Ureter (tissue), 1 donor: ENCODE measurements at places on chromosomes 13 and 19.

DNA sequence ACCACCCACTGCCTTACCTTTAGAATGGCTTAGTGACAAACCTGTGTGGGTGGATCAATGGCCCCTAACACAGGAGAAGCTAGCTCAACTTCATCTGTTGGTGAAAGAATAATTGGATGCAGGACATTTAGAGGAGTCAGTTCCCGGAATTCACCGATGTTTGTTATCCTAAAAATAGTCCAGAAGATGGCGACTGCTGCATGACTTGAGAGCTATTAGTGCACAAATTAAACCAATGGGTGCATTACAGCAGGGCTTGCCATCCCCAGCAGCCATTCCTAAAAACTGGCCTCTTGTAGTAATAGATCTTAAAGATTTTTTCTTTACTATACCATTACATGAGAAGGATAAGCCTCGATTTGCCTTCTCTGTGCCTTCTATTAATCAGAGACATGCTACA is 46.8 kb upstream of the ZNF726 start:
- no peak for DNase-seq

DNA sequence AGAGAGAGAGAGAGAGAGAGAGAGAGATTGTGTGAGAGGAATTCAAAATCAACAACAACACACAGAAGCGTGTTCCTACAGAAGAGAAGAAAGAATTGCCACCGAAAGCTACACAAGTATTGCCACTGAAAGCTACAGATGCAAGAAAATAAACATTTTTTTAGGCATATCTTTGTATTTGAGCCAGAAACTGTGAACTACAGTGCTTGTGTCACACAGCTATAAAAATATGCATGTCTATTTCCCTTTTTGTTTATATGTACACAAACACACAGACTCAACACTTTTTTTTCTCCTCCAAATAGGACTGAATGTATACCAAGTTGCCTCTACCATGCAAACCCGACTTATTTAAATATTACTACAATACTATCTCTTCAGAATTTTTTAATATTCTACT is 290.4 kb downstream of the SLITRK5 start:
- no peak for DNase-seq

DNA sequence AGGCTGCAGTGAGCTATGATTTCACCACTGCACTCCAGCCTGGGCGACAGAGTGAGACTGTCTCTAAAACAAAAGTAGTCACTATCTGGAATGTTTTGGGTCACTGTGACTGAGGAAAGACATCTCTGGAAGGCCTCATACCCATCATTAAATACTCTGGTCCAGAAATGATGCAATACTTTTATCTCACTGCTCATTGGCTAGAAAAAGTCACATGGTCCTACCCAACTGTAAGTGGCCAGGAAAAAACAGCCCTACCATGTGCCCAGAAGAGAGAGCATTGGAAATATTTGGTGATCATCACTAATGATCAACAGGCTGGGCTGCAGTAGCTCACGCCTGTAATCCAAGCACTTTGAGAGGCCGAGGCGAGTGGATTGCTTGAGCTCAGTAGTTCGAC is 29.8 kb downstream of the PNPLA6 start:
- DNase-seq = no peak

DNA sequence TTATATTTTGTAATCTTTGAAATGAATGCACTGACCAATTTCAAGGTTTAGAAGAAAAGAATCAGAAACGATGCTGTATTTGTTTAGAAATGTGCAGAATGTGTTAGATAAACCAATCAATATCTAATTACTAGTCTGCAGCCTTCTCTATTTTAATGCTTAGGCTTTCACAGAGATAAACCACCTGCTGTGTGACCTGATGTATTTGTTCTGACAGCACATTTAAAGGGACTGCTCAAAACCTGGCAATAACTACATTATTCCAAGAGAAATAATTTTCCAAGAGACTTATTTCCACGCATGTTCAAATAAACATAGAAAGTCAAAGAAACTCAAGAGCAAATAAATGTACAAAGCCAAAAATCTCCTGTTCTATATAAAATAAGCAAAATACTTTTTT is 641.6 kb upstream of the PCDH20 start:
- no peak for DNase-seq

DNA sequence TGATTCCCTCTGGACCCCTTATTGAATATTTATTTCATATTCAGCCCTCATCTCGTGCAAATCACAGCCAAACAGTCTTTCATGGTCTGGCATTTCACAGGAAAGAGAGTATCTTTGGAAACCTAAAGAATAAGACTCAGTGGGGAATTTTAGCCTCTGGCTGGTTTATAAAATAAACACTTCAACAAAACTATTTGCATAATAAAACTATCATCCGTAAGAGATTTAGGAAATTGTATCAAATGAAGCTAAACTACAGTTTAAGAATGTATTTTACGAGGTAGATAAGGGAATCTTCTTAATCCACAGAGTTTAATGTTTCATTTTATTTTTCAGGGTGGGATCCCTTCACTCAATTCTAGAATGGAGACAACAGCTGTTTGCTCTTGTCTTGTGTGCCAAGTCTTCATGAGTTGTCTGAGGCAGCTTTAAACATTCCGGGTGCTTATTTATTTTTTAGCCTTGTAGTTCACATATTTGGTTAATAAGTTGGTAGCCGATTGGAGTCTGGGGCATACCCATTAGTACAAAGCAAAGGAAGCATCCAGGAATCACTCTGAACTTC is 634.4 kb upstream of the KLF12 start:
- no peak for DNase-seq

GRCh38 chr19:40530091-40530901 is 46.4 kb upstream of the SHKBP1 start:
- no peak for DNase-seq

GRCh38 chr13:89082623-89083022 is 1411.5 kb downstream of the SLITRK5 start:
- no peak for DNase-seq

- DNase-seq = no peak
Observed at GRCh38 chr19:52694921-52695320, 39.9 kb downstream of the ZNF611 start.

- DNase-seq = no peak
Observed at GRCh38 chr13:74555651-74556420, 421.6 kb upstream of the KLF12 start.

GRCh38 chr19:6543866-6544347 is 13.1 kb downstream of the TNFSF9 start:
- DNase-seq = no peak

DNA sequence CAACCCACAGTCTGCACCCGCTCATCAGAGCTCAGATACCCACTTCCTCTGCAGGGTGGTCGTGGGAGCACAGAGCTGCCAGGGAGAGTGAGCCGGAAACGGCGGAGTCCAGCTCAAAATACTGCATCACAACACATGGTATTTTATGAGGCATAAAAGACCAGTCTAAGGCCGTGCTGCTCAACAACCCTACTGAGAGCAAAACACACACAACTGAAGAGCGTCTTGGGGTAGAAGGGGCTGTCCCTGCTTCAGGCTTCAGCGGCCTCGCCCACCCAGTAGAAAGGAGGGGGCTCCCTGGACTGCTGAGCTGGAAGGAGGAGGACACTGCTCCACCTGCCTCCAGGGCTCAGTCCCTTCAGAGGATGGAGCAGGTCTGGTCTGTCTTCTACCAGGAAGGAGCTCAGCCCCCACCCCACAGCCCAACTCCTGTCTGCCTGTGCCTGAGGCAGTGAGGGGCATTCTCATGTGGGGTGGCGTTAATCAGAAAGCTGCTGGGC is 36.9 kb downstream of the NAXD start:
- DNase-seq = no peak

- DNase-seq = no peak
Observed at GRCh38 chr19:5145521-5146511, 176.9 kb downstream of the KDM4B start.

DNA sequence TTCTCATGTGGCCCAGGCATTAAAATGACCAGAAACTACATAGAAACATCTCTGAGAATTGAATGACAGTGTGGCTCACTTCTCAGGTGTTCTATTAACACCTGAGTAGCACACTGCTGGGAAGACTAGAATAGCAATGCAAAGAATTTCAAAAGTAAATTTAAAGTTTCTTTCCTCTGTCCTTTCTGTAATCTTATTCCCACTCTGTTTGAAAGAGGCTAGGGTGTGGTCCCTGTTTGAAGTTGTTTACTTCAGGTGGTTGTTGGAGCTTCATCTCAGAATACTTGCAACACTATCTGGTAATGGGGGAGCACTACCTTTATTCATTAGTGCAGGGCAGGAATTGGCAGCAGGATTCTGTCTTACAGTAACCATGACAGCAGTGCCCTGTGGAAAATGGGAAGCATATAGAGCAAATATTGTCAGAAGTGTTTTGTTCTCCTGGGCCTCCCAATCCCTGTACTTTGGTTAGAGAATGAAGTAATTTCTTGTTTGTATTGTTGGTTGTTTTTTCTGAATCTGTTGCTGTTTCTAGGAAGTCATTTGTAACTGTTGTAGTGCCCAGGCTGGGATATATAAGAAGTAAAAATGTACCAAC is 1210.2 kb upstream of the ATXN8OS start:
- no peak for DNase-seq

DNA sequence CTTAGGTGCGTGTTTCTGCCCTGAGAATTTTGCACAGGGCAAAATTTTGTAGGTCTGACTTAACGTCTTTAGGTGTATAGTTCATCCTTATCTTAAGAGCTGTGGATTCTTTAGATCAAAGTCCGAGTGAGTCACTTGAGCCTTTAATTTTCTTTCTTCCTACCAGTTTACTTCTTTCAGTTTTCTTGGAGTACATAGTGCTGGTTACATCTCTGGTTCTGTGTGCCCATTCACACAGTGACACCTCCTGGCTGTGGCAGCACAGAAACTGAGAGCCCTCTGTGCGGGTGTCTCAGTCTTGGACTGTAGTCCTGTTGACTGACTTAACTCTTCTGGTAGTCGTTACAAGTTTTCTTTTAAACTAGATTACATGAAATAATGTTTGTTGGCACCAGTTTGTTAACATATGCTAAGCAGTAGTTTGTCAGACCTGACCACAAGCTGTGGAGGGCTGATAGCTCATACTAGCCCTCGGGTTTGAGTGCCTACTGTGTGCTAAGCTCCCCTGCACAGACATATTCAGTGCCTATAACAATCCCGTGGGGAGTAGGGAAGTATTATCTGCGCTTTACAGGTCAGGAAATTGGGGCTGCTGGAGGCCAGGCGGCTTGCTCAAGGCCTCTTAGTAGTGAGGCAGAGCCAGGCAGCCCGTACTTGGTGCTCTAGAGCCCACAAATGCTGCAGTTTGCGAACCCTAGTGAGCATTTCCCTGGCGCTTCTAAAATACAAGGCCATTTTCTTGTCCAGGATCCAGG is 1.6 kb downstream of the GATAD2A start:
- no peak for DNase-seq

GRCh38 chr13:76527041-76527440 is 359.2 kb downstream of the KCTD12 start:
- no peak for DNase-seq

GRCh38 chr13:64778002-64778401 is 2452.1 kb downstream of the PCDH9 start:
- no peak for DNase-seq

DNA sequence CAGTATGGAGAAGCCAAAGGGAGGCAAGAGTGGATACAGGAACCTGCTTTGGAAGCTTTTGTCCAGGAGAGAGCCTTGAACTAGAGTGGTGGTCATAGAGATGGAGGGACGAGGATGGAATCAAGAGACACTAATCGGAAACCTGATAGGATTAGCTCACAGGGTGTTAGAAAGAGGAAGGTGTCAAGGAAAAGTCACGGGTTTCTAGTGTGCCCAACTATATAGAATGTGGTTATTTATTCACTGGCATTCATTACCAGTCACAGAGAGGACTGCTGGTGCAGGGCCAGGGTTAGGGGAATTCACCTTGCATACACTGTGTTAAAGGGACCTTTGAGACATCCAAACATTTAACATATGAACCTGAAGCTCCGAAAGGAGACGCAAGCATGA is 43.4 kb upstream of the URAD start:
- DNase-seq = no peak

GRCh38 chr19:11203194-11204075 is 6.1 kb upstream of the KANK2 start:
- DNase-seq = peak; percentile 88

- no peak for DNase-seq
Observed at GRCh38 chr19:13198634-13199033, 48.4 kb downstream of the IER2 start.

GRCh38 chr19:7427944-7428343 is 60.9 kb downstream of the PEX11G start:
- DNase-seq = no peak

- no peak for DNase-seq
Observed at GRCh38 chr19:14325863-14326262, 55.4 kb upstream of the ADGRE5 start.

DNA sequence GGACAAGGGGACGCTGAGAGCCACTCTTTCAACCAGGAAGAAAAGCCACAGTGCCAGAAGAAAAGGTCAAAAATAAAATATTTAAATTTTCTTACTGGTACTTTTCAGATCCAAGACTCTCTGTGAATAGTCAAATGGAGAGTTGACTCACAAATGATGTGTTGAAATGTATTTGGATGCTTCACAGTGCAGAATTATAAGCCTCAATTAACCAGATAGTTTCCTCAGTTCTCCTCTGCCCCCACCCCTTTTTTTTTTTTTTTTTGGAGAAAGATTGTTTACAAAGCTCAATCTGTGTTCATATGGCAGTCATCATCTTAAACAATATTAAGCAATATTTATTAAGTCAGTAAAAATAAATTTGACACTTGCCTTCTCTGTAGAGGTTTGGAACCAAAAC is 470.8 kb downstream of the FGF9 start:
- no peak for DNase-seq

DNA sequence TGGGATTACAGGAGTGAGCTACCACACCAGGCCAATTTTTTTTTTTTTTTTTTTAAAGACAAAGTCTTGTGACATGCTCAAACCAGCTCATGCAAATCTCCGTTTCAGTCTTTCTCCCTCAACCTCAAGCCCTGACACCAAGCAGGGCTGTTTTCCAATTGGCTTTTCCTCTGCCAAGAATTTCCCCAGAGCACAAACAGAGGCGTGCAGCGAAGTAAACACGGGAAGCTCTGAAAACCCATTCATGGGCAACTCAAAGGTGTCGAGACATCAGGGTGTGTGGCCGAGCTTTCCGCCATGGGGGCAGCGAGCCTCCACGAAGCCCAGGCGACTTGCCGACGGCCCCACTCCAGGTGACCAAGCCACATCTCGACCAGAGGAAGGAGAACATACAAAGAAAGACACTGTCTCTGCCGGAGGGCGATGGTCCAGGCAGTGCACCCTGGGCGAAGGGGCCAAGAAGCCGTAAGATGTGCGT is 70.0 kb downstream of the INSR start:
- DNase-seq = peak; percentile 55

GRCh38 chr19:51181913-51182419 is 39.9 kb downstream of the SIGLEC7 start:
- no peak for DNase-seq

- peak; percentile 49 for DNase-seq
Observed at GRCh38 chr13:52158629-52159158, 703 bp downstream of the NEK3 start.
